ENCODE measurements at places on chromosomes 1 and 21. TPM values are rescaled to one million over a fixed set of nuclear protein-coding genes. Genes with fewer than 3 reads are reported as not detected.

Gene ARHGEF10L
- 11.0 TPM for total RNA-seq

Gene GJB3
- total RNA-seq, result 0.74 TPM

Gene HMGCS2
- total RNA-seq, result not detected

Gene SIM2
- 5.1 TPM for total RNA-seq

Gene CD1E
- total RNA-seq, result not detected

Gene RNF186
- not detected for total RNA-seq
